ENCODE measurements at places on chromosomes 7 and 10.

DNA sequence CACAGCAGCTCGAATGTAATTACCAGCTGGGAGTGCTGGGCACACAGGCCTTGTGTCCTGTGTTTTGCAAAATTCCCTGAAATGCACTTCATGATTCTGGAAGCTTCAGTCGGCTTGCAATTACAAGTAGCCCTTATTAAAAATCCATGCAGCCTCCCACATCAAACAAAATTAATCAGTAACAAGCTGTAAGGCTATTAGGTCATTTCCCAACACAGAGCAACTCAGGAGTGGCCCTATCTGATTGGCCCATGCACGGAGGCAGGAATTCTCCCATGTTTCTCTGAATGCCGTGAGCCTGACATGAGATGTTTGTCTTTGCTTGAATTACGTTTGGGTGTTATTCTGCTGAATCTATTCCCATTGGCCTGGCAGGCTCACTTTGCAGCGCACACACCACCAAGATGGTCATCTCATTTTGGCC lies 36.9 kb downstream of the FOXL3 start:
- DNase-seq: peak; percentile 48

GRCh38 chr10:97743169-97743943 lies 6.4 kb downstream of the ZFYVE27 start:
- DNase-seq: no peak

- no peak for DNase-seq
Measured at GRCh38 chr7:101935521-101936141, 118.2 kb downstream of the CUX1 start.

DNA sequence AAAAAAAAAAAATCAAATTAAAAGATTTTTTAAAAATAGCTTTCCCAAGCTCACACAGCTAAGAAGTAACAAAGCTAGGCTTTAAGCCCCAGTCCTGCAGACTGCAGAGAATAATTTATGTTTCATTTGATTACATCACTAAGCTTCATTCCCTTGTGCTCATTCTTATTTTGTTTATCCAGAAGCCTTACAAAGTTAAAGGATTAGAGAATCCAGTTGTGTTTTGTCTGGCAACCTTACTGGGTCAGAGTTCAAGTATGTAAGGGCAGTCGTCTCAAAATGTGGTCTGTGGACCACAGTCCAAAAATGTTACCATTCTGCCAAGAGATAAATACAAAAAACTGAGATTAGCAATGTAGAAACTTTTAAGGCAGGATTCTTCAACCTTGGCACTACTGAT lies 32.1 kb upstream of the EZH2 start:
- DNase-seq: peak; percentile 80

GRCh38 chr7:79652619-79653018 lies 199.2 kb upstream of the MAGI2 start:
- peak; percentile 48 for DNase-seq

DNA sequence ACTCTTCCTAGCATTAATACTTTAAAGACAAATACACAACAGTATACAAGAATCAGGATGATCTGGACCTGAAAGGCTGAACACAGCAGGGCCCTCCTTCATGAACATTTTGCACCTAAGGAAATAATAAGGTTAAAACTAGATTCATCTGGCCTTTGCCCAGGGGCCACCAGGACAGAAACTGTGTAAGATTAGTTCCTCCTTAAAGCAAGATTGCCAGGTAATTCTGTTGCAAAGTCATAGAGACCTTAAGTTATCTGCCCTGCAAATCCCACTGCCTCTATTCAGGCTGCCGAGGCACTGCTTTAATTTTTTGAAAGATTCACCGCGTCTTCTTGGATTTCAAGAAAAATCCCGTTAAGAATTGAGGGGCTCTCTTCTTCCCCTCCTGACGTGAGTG lies 1.6 kb upstream of the KIAA1217 start:
- no peak for DNase-seq

DNA sequence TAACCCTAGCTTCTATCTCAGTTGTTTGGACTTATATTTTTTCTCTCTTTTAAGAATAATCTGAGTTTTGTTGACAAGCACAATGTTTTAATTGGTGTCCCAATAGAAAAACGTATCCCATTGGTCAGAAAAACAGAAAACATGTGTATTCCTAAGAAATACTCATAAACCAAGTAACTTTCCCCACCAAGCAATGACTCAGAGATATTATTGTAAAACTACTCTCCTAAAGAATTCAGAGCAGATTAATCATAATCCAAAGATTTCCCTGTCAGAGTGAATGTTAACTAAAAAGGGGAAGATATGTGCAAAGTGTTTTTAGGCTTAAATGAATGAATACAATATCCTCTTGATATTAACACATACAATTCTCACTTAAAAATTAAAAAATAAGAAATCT lies 29.4 kb upstream of the MBL2 start:
- DNase-seq: peak; percentile 4

GRCh38 chr10:18236756-18237155 lies 96.5 kb downstream of the CACNB2 start:
- no peak for DNase-seq

DNA sequence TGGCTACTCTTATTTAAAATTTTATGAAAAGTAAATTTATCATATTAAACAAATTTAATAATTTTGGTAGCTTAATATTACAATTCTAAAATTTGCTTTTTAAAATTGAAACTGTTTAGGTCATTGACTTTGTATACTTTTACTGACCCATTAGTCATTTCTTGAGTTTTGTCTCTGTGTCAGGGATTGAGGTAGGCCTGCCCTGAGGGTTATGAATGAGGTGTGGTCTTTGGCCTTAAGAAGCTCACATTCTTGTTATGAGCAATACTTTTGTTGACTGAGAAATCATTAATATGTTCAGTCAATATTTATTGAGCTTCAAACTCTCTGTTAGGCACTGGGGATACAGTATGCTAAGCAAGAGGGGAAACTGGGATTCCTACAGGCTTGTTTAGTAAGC lies 47.0 kb upstream of the RPA3 start:
- no peak for DNase-seq

- DNase-seq: no peak
Measured at GRCh38 chr10:15748126-15748525, 28.4 kb upstream of the ITGA8 start.

DNA sequence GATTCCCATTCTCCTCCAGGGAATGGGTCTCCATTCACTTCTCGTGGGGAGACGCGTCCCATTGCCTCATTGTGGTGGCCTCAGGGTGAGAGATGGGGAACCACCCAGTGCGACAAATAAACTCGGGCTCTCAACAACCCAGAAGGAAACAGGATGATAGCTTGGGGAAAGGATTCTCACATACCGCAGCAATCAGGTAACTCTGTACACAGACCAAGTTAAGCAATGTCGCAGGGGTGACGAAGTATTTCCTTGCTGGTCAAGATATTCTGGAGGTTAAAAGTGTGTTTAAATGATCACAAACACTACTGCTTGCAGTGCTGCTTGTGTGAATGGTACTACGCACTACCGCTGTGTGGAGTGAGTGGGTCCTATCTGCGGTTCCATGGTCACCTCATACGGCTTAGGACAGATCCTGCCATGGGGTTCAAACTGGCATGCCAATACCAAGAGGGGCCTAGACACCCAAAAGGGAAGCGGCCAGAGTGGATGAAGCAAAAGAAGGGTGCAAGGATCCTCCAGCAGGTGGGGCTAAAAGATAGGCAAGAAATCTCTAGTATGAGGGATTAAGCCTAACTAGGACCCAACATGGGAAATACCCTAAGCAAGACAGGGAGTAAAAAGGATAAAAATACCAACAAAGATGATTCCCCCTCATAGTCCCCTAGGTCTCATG lies 143.8 kb upstream of the TMEM106B start:
- peak; percentile 72 for DNase-seq

DNA sequence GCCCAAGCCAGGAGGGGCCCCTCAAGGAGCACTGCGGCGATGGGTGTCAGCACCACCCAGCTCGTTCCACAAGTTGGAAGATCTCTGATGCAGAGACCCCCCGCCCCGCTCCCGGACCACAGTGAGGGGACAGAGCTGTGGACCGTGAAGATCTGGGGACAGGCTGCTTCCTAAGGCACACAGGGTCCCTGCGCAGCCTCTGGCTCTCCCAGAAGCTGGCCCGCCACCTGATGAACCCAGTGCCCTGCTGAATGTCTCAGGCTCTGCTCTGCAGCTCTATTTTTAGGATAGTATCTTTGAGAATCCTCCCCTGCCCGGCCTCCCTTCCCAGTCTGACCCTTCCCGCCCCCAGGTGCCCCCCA lies 29.7 kb downstream of the GBX1 start:
- DNase-seq: no peak

DNA sequence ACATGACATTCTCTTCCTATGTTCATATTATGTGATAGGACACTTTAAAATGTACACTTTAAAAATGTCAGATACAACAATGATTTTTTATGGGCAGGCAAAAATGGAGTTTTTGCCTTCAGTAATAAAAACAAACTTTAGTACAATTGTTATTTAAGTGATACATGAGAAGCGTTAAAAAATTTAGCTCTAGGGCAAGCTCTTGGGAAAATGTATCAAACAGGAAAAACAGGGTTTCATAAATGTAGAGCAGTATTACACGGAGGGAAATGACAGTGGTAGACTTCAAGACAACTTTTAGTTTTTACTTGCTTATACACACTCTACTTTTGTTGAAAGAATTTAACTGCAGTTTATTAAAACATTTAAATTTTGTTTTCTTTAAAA lies 1.5 kb downstream of the FHIP2A start:
- no peak for DNase-seq

DNA sequence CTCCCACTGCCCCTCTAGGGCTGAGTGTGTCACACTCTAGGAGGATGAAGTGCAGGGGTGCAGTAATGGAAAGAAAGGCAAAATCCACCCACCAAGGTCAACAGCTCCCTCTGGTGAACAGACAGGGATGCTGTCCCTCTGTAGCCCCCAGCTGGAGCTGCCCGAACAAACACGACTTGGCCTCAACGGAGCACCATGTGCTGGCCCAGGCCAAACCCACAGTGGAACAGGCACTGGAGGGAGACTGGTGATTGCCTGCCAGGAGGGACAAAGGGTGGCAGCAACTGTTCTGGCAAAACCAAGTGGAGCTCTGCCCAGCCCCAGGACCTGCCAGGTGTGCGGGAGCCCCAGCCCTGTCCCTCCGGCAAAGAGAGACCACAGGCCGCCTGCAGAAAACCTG lies 20.7 kb downstream of the PDIA4 start:
- no peak for DNase-seq

DNA sequence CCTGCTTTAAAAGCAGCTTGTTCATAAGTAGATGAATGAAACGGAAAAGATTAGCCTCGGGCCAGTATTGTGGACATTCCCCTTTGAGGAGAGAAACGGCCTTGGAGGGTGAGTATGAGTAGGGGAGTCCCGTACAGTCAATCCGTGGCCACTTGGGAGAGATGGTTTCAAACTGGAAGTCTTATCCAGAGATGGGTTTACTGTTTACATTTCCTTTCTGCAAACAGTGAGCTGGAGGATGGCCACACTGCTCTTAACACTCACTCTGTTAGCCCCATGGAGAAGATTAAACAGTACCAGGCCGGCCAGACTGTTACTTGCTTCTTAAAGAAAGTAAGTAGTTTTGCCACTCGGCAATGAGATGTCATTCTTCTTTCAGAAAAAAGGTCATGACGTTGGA lies 20.3 kb downstream of the CALHM2 start:
- DNase-seq: no peak

GRCh38 chr7:12719141-12719919 lies 31.9 kb downstream of the ARL4A start:
- DNase-seq: peak; percentile 88

- DNase-seq: no peak
Measured at GRCh38 chr10:104880624-104881398, 239.7 kb downstream of the SORCS3 start.

DNA sequence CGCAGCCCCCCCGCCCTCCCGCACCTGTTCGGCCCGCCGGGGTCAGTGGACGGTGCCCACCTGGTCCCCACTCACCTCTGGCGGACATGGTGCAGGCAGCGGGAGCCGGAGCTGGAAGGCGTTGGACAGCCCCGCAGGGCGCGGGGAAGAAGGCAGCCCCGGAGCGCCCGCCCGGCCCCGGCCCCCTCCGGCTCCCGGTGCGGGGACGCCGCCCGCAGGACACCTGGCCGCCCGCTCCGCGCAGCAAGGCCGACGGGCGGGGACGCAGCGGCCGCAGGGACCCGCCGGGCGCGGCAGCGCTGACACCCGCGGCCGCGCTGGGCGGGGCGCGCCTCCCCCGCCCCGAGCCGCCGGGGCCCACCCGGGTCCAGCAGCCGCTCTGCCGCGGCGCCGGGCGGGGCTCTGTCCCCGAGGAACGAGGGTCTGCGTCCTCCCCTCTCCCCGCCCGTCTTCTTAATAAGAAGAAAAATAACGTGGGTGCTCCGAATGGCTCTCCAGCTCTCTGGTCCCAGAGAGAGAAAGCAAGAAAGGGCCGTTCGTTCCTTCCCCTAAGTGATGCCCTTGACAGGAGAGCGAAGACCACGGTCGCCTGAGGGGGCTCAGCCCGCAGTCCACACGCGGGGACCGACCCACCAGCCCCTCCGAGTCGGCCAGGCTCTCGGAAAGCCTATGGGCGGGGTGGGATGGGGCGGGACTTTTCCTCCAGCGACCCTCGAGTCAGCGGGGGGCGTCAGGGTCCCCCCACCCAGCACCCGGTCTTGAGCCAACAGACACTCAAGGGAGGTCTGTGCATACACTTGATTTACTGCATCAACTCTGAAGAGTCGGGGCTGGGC lies 53.4 kb upstream of the FHIP2A start:
- no peak for DNase-seq

DNA sequence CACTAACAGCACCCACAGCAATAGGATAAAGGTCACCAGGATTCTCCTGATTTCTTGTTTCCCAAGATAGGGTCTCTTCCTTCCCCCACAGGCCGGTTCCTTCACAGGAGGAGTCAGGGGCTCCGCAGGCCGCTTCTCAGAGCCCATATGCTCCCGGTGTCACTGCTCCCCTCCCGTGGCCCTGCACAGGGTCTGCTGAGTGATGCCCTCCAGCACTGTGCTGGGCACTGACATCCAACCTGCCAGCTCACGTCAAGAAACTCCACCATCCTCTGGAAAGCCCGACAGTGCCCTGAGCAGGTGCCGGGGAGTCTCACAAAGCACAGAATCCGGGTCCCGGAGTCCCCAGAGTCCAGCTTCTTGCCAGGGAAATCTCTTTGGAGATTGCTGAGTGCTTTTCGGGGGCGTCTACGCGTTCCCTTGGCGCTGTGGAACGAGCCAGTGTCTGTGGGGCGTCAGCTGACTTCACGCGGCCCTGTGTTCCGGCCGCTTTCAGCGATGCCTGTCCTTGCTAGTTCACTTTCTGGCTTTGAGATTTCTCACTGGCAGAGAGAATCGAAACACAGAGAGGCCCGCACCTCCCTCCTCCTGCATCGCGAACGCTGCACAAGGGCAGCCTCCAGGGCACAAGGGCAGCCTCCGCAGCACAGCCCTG lies 567.5 kb downstream of the DNAJB6 start:
- no peak for DNase-seq

DNA sequence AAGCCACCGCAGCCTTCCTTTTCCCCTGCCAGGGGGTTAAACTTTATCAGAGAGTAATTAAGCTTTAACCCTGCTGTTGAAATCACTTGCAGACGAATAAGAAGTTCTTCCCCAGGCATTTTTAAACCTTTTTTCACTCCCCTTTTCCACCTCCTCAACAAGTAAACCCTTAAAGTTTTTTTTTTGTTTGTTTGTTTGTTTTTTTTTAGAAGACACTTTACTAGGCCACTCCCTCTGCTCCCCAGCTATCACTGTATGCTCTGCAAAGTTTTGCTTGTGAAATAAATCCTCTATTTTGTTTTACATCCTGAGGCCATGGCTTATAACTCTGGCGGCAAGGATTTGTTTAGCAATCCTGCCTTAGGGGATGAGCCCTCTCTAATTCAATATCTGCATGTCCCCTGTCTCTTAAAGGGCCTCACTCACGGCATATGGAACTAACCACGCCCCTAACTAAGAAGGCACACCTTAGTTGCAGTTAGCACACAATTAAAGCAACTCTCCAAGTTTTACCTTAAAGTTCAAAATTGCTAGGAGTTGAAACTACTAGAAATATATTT lies 1354.7 kb upstream of the LRRTM3 start:
- no peak for DNase-seq

GRCh38 chr10:107072028-107072427 lies 92.5 kb downstream of the SORCS1 start:
- no peak for DNase-seq

Measured in iris pigment epithelial cell (primary cell).